ENCODE measurements at places on chromosomes 13 and 19.

DNA sequence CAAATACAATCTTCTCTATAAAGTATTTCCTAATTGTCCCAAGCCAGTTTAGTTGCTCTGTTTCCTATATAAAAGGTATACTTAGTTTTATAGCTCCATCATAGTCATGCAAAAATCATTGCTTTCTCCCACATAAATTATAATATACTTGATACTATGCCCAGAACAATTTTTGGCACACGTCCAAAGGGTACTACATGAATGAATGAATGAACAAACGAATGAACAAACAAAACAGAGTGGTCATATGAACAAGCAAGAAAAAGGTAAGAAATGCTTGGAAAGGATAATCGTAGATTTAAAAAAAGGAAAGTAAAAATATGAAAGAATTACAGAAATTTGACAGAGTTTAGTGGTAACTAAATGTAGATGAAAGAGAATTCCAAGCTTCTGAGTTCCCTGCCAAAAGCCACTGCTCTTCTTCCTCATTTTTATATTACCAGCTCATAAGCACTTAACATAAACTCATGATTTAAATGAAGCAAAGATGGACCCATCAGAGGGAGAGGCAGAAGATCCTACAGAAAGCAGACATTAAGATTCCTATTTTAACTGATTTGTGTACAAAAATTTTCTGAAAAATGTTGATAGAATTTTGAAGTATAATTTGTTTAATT is 123.2 kb downstream of the ENOX1 start:
- DNase-seq = no peak
- no peaks in the 10 kb centered on the region for H3K36me3 ChIP-seq
- H3K4me1 ChIP-seq = peaks cover 2% of the 10 kb centered on the region
- no peak overlapping the region for H3K27ac ChIP-seq
- H3K27me3 ChIP-seq = no peaks in the 10 kb centered on the region

DNA sequence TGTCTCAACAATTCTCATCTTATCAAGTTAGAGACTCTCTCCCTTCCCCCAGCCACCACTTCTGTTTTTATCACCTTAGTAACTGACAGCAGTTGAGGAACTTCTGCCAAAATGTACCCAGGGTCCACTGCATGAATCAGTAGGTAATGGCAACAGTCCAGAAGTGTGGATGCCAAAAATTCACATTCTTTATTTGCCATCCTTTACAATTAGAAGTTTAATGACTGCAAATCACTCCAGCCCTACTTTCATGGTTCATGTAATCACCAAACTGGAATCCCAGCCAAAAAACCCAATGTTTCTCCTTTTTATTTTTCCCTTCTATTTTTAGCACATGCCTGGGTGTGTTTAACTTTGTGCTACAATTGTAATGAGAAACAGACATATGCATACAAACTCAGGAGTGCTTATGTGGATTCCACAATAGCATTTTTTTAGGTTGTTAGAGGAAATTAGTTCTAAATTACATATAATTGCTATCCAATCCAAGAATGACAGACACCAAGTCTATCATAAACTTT is 243.5 kb downstream of the RGCC start:
- no peaks in the 10 kb centered on the region for H3K27me3 ChIP-seq
- no peak overlapping the region for H3K27ac ChIP-seq
- peaks cover 4% of the 10 kb centered on the region for H3K4me1 ChIP-seq
- DNase-seq = no peak
- H3K4me3 ChIP-seq = no peak overlapping the region
- H3K36me3 ChIP-seq = no peaks in the 10 kb centered on the region

DNA sequence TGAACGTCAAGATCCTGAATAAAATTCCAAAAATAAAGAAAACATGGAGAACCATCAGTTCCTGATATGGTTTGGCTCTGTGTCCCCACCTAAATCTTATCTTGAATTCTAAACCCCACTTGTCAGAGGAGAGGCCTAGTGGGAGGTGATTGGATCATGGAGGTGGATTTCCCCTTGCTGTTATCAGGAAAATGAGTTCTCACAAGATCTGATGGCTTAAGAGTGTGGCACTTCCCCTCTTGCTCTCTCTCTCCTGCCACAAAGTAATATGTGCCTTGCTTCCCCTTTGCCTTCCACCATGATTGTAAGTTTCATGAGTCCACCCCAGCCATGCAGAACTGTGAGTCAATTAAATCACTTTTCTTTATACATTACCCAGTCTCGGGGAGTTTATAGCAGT is 827.4 kb downstream of the GPC5 start:
- DNase-seq = no peak
- H3K4me3 ChIP-seq = no peak overlapping the region
- no peaks in the 10 kb centered on the region for H3K4me1 ChIP-seq
- H3K27ac ChIP-seq = no peak overlapping the region
- no peaks in the 10 kb centered on the region for H3K36me3 ChIP-seq
- H3K27me3 ChIP-seq = no peaks in the 10 kb centered on the region

DNA sequence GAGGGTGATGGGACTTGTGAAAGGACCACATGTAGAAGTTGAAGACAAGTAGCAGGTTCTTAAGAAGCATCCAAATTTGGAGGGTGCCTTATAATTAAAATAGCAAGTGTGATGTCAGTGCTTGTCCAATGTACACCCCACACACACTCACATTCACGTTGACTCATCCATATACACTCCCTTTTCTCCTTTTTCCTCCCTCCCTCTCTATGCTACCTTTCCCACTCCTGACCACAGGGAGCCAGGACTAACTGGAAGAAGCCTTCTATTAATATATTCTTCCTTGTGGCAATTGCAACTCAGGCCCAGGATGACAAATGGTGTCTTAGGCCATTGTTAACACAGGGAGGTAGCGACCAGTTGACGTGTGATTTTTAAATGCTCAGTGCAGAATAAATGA is 16.3 kb upstream of the GPR183 start:
- H3K4me1 ChIP-seq = peaks cover 3% of the 10 kb centered on the region
- H3K27me3 ChIP-seq = no peaks in the 10 kb centered on the region
- DNase-seq = no peak
- no peak overlapping the region for H3K27ac ChIP-seq
- H3K36me3 ChIP-seq = no peaks in the 10 kb centered on the region
- no peak overlapping the region for H3K4me3 ChIP-seq

DNA sequence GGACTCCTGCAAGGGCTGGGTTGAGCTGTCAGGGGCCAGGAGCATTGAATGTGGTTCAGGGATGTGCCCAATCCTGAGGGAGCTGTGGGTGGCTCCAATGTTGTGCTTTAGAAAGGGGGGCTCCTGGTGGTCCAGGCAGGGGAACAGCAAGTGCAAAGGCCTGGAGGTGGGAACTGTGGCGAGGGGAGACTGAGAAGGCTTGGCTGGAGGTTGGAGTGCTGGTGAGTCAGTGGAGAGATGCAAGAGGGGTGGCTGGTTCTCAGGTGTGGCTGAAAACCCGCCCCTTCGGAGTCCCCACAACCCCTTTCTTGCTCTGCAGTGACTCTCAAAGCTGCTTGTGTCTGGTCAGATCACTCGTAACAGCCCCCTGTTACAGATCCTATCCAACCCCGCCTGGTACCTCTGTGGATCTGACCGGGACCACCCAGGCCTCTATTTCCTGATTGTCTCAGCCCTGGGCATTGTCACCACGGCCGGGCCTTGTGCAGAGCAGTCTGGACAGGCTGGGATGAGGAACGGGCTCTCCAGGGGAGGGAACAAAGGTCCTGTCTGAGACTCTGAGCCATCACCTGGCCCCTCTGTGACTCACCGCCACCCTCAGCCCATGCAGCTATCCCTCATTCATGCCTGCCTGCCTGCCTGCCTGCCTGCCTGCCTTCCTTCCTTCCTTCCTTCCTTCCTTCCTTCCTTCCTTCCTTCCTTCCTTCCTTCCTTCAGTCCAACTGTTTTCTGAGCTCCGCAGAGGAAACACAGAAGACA is 1.4 kb upstream of the KCNN1 start:
- no peak for DNase-seq
- no peak overlapping the region for H3K27ac ChIP-seq
- no peaks in the 10 kb centered on the region for H3K4me1 ChIP-seq

GRCh38 chr19:34808566-34808965 is 35.6 kb upstream of the ZNF599 start:
- no peaks in the 10 kb centered on the region for H3K27me3 ChIP-seq
- no peak overlapping the region for H3K27ac ChIP-seq
- H3K36me3 ChIP-seq = no peaks in the 10 kb centered on the region
- H3K4me3 ChIP-seq = no peak overlapping the region

DNA sequence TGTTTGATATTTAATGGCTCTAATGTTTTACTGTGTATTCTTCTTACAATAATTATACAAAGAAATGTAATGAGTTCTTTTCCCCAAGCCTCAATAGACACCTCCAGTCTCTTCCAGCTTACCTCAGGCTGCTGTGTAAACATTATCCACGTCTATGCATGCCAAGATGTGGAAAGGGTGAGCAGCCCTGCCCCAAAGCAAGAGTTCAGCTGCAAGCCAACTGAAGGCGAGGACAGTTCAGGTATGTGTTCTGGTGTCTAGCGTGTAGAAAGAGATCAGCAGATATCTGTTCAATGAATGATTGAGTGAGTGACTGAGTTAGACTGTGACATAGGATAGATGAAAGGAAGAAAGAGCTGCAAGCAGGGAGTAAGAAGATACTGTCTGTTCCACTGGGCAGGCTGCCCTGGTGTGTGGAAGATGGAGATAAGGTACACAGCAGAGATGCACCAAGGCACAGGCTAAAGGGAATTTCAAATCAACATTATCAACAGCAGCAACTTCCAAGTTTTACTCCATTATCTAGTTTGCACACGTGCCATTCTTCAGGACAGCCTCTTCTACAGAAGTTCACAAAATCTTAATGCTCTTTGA is 66.0 kb downstream of the LATS2 start:
- H3K36me3 ChIP-seq = peaks cover 6% of the 10 kb centered on the region
- no peak overlapping the region for H3K27ac ChIP-seq
- H3K4me1 ChIP-seq = no peaks in the 10 kb centered on the region
- DNase-seq = no peak
- no peaks in the 10 kb centered on the region for H3K27me3 ChIP-seq

DNA sequence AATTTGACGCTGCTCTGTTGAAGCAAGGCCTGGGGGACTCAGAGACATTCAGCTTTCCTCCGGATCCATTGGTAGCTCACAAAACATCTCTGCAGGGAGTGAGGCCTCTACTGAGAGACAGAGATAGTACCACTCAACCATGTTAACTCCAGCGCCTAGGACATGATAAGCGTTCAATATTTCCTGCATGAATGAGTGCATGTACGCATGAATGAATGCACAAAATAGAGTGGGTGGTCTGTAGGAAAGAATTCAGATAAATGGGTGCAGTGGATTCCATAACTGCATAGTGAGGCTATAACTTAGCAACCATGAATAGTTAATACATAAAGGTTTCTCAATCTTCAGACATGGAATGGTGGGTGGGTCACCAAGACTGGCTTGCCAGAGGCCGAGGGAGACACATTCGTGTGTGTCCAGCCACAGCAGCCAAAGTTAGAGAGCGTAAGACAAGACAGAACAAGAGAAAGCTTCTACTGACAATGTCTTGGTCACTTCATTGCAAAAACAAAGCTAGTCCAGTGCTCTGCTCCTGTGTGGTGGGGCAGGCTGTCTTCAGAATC is 36.3 kb upstream of the RCBTB2 start:
- no peak for DNase-seq
- H3K4me3 ChIP-seq = no peak overlapping the region
- H3K4me1 ChIP-seq = peaks cover 2% of the 10 kb centered on the region
- no peak overlapping the region for H3K27ac ChIP-seq
- H3K36me3 ChIP-seq = no peaks in the 10 kb centered on the region

DNA sequence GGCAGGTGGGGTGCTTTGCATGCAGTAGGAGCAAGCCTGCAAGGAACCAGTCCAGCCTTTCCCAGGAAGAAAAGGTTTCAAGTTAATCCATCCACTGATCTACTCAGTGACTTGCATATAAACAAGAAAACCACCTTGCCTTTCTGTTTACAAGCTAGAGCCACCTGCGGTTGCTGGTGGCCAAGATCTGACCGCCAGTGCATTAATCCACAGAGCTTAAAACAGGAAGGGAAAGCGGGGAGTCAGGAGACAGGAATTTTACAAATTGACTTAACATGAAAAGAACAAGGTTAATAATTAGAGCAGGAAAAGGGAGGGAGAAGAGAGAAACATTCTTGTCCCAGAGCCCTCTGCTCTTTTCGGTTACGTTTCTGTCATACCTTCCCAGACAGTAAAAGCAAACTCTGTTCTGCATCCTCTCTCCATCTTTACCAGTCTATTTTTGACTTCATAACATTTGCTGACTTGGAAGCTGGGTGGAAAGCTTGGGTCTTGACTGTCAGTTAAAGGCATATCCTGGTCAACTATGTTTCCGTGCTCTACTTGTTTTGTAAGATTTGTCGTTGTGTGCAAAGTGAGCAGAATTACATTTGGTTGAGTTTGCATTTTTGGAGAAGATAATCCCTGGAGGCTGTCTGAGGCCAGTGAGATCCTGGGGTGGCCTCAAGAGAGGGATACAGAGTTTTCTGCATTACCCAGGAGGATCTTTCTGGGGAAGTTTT is 760.6 kb downstream of the EFNB2 start:
- H3K27me3 ChIP-seq = no peaks in the 10 kb centered on the region
- H3K27ac ChIP-seq = no peak overlapping the region
- no peaks in the 10 kb centered on the region for H3K36me3 ChIP-seq
- H3K4me3 ChIP-seq = no peak overlapping the region

GRCh38 chr19:49727217-49728030 is 35.7 kb downstream of the TSKS start:
- H3K4me3 ChIP-seq = no peak overlapping the region
- no peaks in the 10 kb centered on the region for H3K36me3 ChIP-seq
- peak; percentile 84 for DNase-seq
- no peaks in the 10 kb centered on the region for H3K4me1 ChIP-seq
- no peak overlapping the region for H3K27ac ChIP-seq
- no peaks in the 10 kb centered on the region for H3K27me3 ChIP-seq

DNA sequence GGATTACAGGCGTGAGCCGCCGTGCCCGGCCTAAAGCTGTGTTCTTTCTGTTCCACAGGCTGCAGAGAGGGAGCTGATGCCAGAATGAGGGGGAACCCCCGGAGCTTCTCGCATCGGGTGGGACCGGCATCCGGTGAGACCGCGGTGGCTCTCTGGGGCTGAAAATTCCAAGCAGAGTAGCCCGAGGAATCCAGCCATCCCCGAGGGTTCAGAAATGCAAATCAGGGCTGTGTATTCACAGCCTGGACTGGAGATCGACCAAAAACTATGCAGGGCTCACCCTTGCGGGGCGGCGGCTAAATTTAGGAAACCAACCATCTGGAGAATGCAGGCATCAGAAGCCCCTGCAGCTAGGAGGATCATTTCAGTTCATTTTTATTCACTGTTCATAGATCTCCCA is 99.2 kb downstream of the GNG7 start:
- no peaks in the 10 kb centered on the region for H3K36me3 ChIP-seq
- H3K27ac ChIP-seq = peak overlapping the region; percentile 0
- no peaks in the 10 kb centered on the region for H3K27me3 ChIP-seq
- peaks cover 2% of the 10 kb centered on the region for H3K4me1 ChIP-seq
- DNase-seq = peak; percentile 88

- no peak for DNase-seq
- H3K4me3 ChIP-seq = no peak overlapping the region
- H3K27me3 ChIP-seq = no peaks in the 10 kb centered on the region
- no peaks in the 10 kb centered on the region for H3K4me1 ChIP-seq
Observed at GRCh38 chr13:41938918-41939317, 22.0 kb downstream of the VWA8 start.

- H3K27me3 ChIP-seq = no peaks in the 10 kb centered on the region
- no peaks in the 10 kb centered on the region for H3K36me3 ChIP-seq
- no peak overlapping the region for H3K27ac ChIP-seq
Observed at GRCh38 chr19:55467236-55468053, 2.9 kb upstream of the C19orf85 start.

- H3K36me3 ChIP-seq = no peaks in the 10 kb centered on the region
- H3K27me3 ChIP-seq = no peaks in the 10 kb centered on the region
- H3K4me1 ChIP-seq = no peaks in the 10 kb centered on the region
Observed at GRCh38 chr13:114048443-114048842, 74.6 kb upstream of the C13orf46 start.

Measured in aorta (tissue), 5 donors.